ENCODE measurements at places on chromosomes 5 and 9.
A peak's percentile ranks its signal among the peaks of the same experiment; 100 is the strongest.

- no peak for DNase-seq
These were observed 190.7 kb upstream of the TAS2R1 start for GRCh38 chr5:9820691-9821449.

GRCh38 chr9:2132484-2133082, 117.4 kb downstream of the SMARCA2 start:
- DNase-seq: peak; percentile 28

- DNase-seq: no peak
These were observed 18.1 kb downstream of the TCF7 start for GRCh38 chr5:134132372-134133187.

GRCh38 chr9:81631218-81631745, 58.1 kb downstream of the TLE1 start:
- no peak for DNase-seq

DNA sequence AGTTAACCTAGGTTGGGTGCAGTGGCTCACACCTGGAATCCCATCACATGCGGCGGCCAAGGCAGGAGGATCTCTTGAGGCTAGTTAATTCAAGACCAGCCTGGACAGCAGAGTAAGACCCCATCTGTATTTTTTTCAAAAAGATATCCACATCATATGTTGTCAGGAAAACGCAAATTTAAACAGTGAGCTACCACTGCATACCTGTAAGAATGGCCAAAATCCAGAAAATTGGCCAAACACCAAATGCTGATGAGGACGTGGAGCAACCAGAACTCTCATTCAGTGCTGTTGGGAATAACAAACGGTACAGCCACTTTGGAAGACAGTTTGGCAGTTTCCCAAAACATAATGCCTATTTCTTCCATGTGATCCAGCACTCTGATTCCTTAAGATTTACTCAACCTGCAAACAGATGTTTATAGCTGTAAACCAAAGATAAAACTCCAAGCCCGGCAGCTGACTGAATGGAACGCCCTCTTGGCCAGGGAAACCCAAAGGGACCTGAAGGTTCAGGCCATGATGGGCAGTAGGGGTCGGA, 12.4 kb downstream of the CEL start:
- no peak for DNase-seq

GRCh38 chr5:58322453-58322852, 137.4 kb downstream of the PLK2 start:
- DNase-seq: no peak

GRCh38 chr9:29802454-29802853, 2229.2 kb upstream of the C9orf72 start:
- DNase-seq: no peak

DNA sequence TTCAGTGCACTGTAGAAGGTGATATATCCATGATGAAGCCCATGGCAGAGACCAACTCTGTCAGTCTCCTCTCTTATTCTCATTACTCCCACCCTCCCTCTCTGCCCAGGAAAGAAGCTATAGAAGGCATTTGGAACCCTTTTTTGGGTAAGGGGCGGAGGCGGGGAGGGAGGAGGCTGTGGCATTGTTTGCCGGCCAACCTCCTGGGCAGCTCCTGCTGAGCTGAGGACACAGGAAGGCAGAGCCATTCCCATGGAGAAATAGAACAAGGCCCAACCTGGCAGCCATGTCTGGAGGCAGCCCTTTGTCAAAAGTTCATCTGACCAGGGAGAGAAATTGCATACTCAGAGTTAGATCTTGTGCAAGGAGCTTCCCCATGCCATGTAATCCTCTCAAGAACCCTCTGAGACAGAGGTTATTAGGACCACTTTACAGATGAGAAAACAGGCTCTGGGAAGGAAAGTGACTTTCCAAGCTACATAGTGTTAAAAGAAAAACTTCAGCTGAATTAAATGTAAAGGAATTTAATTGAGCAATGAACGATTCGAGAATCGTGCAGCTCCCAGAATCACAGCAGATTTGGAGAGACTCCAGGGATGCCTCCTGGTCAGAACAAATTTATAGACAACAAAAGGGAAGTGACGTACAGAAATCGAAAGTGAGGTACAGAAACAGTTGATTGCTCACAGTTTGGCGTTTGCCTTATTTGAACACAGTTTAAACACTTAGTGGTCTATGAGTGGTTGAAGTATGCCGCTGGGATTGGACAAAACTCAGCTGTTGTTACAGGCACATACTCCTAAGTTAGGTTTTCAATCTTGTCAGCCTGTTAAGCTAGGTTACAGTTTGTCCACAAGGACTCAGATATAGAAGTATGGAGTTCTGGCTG, 158.6 kb downstream of the MELK start:
- peak; percentile 88 for DNase-seq

GRCh38 chr5:113224605-113225065, 210.2 kb downstream of the TSSK1B start:
- no peak for DNase-seq

GRCh38 chr5:131386124-131386523, 122.3 kb downstream of the CDC42SE2 start:
- DNase-seq: no peak

All from DMS79 treated with DMSO at 0.1 percent for 48 hours (cell line).